ENCODE measurements at places on chromosomes 2 and 18.

GRCh38 chr18:44771956-44772917 lies 91.5 kb downstream of the SETBP1 start:
- DNase-seq: no peak

DNA sequence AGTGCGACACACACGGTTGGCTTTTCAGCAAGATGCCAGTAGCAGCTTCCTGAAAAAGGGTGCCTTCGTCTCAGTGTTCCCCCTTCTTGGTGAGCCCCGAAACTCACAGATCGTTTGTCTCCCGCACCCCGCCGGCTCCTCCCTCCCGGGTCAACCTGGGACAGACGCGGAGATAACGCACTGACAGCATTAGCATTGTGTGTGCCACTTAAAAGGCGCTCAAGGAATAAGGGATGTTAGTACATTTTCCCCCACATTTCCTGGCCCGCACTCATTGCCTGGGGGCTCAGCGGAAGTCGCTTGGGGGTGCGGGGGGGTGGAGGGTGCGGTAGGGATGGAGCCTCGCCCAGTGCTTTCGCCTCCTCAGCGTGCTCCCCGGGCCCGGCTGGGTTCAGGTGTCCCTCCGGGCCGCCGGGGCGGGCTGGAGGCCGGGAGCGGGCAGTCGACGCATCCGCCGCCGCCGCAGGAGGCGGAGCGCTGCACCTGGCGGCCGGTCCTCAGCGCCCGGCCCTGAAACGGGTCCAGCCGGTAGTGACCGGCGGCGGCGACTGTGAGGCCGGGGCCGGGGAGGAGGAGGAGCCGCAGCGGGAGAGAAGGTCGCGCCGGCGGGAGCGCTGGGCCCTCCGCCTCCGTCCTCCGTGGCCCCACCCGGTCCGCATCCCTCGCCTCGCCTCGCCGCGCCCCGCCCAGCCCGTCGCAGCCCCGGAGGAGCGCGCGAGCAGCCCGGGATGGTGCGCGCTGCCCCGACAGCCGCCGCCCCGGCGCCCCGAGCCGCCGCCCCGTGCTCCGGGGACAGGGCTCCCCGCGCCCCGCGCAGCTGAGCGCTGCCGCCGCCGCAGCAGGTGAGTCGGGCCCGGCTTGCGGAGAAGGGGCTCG lies at the start of gene MFSD6:
MFSD6 (plus strand) TSS at position 694 of the 876 bp plus-strand sequence. CDS start 27,675 bp downstream, outside the sequence.
- DNase-seq: no peak

- peak; percentile 23 for DNase-seq
Measured at GRCh38 chr2:127968610-127969339, 59.1 kb downstream of the SAP130 start.

DNA sequence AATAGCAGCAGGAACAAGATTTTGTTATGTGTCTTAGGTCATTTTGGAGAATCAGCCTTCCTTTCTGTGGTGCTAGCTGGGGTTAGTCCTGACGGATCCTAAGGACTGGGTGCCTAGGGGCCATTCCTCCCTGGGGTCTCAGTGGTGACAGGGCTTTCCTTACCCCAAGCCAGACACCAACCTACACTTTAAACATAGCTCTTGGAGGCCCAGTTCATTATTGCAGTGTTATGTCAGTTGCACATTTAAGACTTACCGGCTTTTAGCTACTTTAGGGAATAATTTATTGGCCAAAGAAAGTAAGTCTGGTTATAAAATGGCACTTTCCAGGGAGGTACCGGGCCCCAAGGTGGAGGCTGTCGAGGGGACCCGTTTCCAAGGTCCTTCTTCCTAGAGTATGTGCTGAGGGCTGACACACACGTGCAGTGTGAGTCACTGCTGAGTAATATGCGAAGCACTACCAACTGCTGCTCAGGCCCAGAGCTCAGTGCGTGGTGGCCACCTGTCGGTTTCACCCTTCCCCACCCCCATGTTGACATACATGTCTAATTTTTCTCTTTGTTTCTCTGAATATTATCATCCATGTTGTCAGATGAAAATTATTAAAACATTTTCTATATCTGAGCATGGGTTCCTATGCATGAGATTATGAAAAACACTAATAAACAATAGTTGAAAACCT lies 37.0 kb upstream of the GRHL1 start:
- peak; percentile 87 for DNase-seq

DNA sequence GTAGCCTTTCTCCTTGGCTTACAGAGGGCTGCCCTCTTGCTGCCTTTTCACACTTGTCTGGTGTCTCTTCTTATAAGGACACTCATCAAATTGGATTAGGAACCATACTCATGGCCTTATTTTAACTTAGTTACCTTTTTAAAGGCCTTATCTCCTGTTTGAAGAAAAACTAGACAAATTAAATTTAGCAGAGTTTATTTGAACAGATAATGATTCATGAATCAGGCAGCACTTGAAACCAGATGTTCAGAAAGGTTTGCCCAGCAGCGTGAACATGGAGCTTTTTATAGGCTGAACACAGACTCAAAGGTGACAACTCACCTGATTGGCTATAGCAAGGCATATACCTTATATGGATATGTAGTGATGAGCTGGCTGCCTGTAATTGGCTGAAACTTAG lies 238.0 kb downstream of the GULP1 start:
- no peak for DNase-seq

- DNase-seq: peak; percentile 27
Measured at GRCh38 chr18:7164323-7165004, 46.9 kb upstream of the LAMA1 start.

DNA sequence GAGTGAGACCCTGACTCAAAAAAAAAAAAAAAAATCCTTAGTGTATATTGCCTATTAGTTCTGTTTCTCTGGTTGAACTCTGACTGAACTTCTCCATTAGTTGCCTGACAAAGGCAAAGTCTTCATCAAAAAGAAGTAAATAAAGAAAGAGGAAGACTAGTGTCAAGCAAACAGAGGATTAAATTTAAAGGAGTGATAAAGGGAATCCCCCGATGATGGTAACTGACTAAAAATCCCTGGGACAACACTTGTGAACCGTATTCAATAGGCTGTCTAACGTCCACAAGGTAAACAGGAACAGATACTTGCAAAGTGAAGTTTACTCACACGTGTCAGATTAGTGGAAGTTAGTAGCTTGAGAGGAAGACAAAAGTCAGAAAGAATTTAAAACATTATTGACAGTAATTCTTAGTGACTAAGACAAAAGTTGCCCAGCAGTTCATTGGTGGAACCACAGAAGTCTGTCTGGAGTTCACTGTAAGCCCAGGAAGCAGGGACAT lies 26.2 kb upstream of the SPOPL start:
- peak; percentile 7 for DNase-seq

DNA sequence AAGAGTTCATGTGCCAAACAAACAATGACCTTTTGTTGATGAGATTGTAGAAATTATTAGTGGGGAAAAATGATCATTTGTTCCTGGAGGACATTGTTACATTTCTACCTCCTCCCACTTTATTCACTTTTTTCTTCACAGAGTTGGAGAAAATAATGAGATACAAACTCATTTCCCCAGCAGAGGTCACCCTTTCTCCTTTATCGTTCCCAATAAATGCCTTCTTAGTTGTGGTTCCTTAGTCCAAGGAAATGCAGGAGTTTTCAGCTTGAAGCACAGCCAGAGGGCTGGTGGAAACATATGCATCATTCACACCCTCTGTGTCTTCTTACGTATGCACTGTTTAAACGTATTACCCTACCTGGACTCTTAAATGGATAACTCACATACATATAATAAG lies 108.8 kb downstream of the SLC4A3 start:
- peak; percentile 74 for DNase-seq

DNA sequence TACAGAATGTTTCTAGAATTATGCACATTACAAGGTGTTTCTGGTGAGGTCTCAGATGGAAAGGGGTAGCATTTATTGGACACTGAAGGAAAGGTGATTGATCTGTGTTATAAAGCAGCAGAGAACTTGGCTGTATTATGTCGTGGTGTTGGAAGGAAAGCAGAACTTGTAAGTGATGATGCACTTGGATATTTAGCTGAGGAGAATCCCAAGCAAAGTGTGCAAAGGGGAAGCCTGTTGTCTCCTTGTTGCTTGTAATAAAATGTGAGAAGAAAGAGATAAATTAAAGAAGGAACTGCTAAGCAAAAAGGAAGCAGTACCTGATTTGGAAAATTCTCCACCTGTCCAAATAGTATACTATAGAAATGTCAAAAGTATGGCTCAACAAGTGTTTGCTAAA lies 12.2 kb upstream of the SCYGR5 start:
- no peak for DNase-seq

- no peak for DNase-seq
Measured at GRCh38 chr18:45408218-45408617, 207.1 kb upstream of the SLC14A2 start.

- no peak for DNase-seq
Measured at GRCh38 chr2:158732573-158733429, 62.3 kb upstream of the DAPL1 start.

GRCh38 chr2:47008381-47009252 lies 93.0 kb upstream of the MCFD2 start:
- DNase-seq: peak; percentile 49

GRCh38 chr18:47800248-47800647 lies 130.2 kb downstream of the SMAD2 start:
- no peak for DNase-seq

GRCh38 chr18:26705757-26706156 lies 157.4 kb upstream of the KCTD1 start:
- DNase-seq: no peak

GRCh38 chr18:3900327-3900726 lies 450.4 kb downstream of the TGIF1 start:
- no peak for DNase-seq

DNA sequence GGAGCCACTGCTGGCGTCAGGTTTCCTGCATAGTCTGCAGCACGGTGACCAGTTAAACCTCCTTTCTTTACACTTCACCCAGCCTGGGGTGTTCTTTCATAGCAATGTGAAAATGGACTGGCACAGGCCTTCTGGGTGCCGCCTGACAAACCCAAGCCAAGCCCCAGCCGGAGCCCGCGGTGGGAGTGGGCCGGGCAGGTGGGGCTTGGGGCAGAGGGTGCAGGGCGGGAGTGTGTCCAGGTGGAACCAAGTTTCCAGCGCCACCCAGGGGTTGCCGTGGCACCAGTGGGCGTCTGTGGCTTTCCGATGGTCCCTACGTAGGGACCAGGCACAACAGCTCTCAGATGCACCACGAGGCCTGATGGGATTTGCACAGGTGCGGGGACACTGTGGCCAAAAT lies 75.8 kb downstream of the RTP5 start:
- DNase-seq: no peak

DNA sequence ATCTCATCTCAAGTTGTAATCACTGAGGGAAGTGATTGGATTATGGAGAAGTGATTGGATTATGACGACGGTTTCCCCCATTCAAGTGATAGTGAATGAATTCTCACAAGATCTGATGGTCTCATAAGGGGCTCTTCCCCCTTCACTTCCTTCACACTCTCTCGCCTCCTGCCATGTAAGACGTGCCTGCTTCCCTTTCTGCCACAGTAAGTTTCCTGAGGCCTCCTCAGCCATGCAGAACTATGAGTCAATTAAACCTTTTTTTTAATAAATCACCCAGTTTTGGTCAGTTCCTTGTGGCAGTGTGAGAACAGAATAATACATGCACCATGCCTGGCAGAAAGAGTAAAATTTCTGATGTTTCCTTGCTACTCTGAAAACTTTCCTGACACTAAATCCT lies 36.6 kb downstream of the CEP68 start:
- DNase-seq: no peak

GRCh38 chr18:67514465-67514864 lies 2.1 kb downstream of the DSEL start:
- DNase-seq: no peak

DNA sequence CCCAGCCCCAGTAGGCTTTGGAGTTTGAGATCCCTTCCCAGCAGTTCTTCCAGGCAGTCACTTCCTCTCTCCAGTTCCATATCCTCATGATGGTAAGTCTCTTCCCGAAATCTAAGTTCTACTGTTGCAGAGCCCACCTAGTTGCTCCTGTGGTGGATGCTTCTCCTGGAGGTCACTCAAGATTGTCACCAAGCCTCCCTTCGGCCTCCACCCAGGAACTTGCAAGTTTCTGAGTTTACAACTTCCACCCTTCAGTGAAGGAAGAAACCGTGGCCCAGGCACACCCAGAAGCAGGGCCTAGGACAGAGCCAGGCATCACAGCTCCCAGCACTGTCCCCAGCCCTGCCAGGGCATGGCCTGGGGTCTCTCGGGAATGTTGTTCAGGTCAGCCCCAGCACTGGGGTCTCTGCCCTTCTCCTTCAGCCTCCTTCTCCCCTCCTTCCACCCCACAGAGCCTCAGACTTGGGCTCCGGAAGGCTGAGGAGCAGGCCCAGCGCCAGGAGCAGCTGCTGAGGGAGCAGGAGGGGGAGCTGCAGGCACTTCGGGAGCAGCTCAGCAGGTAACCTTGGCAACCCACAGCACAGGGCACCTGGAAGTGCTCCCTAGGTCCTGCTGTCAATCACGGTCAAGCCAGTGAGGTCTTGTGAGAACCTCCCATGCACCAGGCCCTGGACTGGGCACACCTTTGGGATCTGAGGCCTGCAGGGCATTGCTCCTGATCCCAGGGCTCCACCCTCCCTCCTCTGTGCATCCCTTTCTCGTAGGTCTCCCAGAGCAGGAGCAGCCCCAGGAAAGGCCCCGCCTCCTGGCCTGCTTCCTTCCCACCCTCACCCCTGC lies 7.1 kb downstream of the RUFY4 start:
- DNase-seq: no peak

GRCh38 chr18:40371673-40372072 lies 1583.4 kb upstream of the PIK3C3 start:
- DNase-seq: peak; percentile 73

GRCh38 chr2:146523196-146523595 lies 1321.6 kb upstream of the ACVR2A start:
- peak; percentile 12 for DNase-seq

GRCh38 chr2:190342611-190343010 lies 778 bp upstream of the INPP1 start:
- no peak for DNase-seq

All from iris pigment epithelial cell (primary cell).